NCI-H1436 treated with DMSO at 0.1 percent for 48 hours (cell line): ENCODE measurements at places on chromosomes 5 and 9.

GRCh38 chr5:170769898-170770416 lies 13.6 kb upstream of the GABRP start:
- no peak for DNase-seq

- DNase-seq: no peak
Measured at GRCh38 chr5:149378241-149378820, 761 bp downstream of the IL17B start.

GRCh38 chr5:171270136-171270535 lies 38.9 kb upstream of the TLX3 start:
- no peak for DNase-seq

DNA sequence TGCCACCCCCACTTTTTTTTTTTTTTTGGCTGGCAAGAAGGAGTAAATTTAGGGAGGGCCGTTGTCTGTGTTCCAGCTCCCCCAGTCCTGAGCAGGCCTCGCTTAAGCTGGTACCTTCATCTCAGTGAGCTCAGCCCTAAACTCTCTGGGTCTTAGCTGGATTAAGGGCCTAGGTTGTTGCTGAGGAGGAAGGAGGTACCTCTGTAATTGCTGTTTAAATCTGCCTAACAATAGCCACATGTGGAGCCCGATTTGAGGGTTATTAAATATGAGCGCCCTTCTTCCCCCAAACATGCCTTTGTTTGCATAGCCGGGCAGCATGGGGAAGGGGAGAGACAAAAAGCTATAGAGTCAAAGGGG lies 179.0 kb upstream of the PITX1 start:
- DNase-seq: no peak

GRCh38 chr9:8364026-8364752 lies 564.6 kb upstream of the DMAC1 start:
- DNase-seq: no peak

- no peak for DNase-seq
Measured at GRCh38 chr5:1453613-1454012, 8.4 kb upstream of the SLC6A3 start.

GRCh38 chr9:110710420-110710819 lies 41.8 kb downstream of the MUSK start:
- no peak for DNase-seq

DNA sequence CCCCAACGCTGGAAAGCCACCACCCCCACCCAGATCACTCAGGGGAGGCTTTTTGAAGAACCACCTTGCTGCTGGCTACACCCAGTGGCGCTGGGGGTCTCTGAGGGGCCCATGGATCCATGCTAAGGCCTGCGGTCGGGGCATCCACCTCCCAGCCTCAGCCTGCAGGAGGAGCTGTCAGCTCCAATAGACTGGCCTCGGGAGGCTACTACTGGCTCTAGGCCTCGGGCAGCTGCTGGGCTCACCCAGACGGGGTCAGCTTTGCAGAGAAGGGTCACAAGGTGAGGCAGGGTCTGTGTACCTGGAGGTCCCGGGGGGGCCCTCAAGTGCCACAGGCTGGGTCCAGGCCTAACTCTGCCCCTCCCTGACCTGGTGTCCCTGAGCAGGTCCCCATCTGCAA lies 193.7 kb downstream of the OLFM1 start:
- DNase-seq: no peak

- no peak for DNase-seq
Measured at GRCh38 chr5:4868140-4868735, 271.9 kb upstream of the ADAMTS16 start.

DNA sequence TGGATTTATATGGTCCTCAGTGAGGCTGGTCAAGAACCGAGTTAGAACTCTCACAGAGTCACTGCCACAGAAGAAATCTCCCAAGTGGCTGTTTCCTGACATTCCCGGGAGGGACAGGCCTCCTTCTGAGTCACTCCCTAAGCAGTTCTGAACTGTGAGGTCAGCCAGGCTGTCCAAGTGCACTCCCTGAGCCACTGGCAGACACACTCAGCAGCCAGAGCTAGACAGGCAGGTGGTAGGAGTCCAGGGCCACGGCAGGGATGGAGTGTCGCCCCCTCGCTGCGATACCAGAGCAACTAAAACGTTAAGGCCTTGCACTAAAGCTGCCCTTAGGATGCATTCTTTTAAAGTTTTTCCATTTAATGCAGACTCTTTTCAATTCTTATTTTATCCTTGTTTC lies 3.4 kb downstream of the IL4 start:
- DNase-seq: no peak

DNA sequence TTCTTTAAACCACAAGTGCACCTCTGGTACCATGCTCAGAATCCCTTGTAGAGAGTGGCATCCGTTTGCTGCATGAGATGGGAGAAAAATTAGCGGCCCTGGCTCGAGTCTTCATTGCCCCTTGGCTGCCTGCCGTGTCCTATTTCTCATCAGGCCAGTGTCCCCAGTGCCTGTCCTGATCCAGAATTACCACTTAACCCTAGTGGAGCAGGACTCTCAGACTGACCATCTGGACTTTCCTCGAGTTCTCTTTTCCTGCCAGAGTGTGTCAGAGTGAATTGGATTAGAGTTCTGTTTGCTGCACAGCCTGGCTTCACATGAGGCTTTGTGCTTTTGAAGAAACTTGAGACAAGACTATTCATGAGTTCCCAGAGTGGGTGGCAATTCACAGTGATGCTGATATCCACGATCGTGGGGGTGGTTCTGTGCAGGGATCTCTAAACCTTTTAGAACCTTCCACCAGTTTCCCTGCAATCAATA lies 92.6 kb downstream of the C9orf152 start:
- DNase-seq: no peak

DNA sequence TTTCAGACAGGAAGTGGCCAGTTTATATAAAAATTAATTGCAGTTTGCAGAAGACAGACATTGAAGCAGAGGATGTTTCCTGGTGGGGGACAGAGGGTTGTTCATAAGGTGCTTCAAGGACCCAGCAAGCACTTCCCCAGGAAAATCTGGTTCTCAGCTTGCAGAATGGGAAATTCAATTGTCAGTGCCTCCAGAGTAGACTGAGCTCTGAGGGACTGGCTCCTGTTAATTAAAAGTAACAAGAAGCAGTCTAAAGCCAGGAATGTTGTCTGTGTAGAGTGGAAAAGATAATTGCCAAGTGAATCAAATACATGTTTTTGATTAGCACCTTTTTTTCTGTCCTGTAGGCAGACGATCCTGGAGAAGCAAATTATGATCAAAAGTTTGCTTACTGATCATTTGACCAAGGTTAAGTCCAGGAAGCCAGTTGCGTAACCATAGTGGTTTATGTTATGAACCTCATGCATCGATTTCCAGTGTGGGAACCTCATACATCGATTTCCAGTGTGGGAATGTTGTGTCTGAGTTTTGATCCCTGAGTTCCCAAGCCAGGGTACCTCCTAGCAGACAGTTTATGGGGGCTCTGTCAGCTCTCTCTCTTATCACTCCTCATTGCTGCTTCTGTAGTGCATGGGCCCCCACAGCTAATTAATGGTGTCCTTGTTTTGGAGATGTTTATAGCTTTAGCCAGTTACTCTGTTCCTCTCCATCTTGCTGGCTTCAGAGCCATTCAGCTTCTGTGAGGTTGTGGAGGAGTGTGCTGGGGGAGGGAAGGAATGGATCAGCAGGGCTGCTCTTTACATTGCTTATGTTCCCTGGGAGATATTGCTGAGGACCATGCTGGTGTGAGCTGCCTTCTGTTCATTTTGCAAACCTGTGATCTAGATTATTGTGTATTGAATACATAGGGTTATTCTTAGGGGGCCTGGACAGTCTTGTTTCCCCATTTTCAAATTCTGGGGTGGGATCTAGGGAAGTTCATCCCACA lies 17.1 kb downstream of the MSANTD3 start:
- DNase-seq: no peak

DNA sequence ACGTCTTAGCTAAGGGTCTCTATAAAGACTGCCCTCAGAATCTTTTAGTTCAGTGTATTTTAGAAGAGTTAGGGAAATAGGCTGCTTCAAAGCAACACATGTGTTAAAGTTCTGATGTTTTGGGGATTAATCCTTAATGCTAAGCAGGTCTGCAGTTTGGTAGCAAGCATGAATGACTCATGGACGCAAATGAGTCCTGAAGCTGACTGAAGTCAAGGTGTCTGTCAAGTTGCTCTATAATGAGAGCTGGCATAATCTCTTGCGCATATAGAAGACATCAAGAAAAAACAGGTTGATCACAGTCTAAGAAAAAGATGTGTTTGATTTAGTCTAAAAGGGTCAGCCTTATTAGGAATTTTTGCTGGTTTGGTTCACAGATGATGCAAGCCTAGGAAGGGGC lies 630.1 kb downstream of the CDH12 start:
- DNase-seq: no peak

- no peak for DNase-seq
Measured at GRCh38 chr5:50576265-50576664, 90.2 kb upstream of the PARP8 start.

DNA sequence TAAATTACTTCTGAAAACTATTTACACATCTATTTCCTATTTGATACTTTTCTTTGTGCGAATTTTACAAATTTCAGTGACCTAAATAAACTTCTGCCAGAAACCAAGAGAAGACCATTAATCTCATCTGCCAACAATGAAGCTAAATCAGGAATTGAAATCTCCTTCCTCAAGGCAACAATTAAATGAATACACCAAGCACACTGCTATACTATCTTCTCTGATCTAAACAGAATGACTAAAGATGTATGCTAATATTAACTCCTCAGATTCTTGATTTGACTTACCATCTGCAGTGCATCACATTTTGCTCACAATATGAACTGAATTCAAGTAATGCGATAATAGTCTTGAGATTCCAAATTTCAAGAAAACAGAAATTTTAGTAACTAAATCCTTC lies 82.3 kb downstream of the CEP120 start:
- DNase-seq: no peak

- DNase-seq: no peak
Measured at GRCh38 chr9:93509084-93509483, 55.7 kb upstream of the FAM120AOS start.

DNA sequence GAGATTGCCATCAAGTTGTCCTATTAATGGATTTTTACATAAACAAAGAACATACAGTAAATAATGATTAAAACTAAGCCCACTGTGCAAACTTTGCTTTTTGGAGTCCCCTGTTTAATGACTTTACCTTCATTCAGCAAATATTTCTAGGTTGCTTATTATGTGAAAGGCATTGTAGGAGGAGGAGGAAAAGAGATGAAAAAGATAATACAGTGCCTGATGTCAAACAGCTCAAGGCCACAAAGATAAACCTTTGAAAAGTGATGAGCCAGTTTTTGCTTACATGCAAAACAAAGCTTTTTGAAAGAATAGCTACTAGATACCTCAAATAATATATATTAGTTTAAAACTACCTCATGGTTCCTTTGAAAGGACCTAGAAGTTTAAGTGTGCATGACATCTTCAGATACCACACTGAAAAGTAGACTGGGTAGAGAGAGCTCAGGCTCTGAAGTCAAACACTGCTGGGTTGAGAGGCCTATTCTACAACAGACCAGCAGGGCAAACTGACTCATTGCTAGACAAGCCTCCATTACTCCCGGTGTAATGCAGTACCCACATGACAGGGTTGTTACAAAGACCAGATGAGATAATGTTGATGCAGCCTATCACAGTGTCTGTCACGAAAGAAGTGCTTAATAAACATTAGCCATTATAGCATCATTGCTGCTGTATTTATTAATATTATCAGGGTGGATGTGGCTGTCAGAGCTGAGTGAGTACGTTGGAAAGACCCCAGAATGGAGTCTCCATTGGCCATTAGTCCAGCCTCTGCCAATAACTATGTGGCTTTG lies 11.8 kb downstream of the DEPDC1B start:
- DNase-seq: no peak
